Activated CD8-positive, alpha-beta T cell treated with anti-CD3 and anti-CD28 coated beads for 36 hours (primary cell): ENCODE measurements at places on chromosomes 5 and 9.
A peak's percentile ranks its signal among the peaks of the same experiment; 100 is the strongest.

- DNase-seq, result no peak
These were observed 55.0 kb downstream of the MEF2C start for GRCh38 chr5:88827997-88828396.

GRCh38 chr5:135019314-135019713 is 14.7 kb downstream of the PITX1 start:
- DNase-seq, result no peak

DNA sequence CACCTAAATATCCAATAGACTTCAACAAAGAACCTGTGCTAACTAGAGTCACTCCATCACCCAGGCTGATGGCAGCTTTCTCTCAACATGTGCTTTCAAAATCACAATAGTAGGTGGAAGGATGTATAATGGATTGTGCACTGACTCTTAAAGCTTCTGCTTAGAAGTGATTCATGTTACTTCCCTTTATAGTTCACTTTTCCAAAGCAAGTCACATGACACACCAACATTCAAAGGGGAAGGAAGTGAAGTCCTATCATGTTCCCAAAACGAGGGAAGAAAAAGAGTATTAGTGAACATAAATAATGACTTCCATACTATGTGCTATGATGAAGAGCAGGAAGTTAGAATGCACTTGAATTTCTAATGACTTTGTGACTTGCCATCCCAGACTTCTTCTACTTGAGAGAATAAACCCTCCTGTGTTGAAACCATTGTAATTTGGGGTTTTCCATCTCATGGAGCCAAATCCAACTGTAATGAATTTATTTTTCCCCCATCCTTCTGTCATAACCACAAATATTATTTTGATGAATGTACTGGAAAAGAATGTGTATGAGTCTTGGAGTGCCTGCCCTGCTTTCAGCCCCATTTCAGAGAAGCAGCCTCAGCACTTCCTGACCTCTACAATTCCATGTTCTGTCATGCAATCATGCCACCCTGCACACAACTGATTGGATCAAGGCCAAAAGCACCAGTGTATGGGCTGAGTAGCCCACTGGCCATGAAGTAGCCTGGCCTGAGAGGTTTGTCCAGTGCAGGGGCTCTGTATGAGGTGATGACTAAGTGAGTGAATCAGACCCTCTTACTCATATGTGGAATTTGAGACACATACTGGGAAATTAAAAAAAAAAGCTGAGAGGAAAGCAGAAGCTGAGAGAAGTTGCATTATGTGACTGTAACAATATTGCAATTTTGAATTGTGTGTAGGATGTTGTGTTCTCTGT is 525.9 kb upstream of the CLINT1 start:
- DNase-seq, result no peak

DNA sequence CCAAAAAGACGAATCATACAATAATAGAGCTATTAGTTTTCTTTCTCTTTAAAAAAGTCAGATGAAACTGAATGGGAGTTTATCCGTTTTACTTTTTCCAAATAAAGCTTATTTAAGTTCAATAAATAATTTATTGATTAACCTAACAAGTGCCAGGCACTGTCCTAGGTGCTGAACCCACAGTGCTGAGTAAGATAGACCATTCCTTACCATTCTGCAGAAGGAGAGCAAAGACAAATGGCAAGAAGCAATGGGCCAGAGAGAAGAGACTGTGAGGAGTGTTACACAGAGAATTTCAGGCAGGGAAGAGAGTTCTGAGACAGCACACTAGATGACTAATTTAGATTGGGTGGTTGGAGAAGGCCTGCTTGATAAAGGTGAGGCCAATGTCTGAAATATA is 127.2 kb downstream of the AUH start:
- DNase-seq, result peak; percentile 39

- DNase-seq, result no peak
These were observed 54.7 kb downstream of the IRF1 start for GRCh38 chr5:132435886-132436285.
